ENCODE measurements at places on chromosomes 5 and 9.

GRCh38 chr9:14911046-14911445, 818 bp upstream of the FREM1 start:
- no peak for DNase-seq

DNA sequence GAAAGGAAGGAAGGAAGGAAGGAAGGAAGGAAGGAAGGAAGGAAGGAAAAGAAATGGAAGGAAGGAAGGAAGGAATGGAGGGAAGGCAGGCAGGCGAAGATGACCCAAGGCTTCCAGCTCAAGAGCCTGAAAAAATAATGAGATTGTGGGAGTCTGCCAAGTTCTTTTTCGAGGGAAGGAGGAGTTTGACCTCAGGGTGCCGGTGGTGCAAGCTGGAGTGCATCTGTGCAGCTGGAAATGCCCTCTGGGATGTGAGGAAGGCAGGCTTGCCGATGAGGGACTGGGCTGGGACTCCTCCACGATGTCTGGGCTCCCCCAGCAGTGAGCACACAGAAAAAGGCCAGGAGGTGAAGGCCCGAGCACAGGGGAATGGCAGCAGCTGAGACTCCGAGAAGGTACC, 154.9 kb upstream of the DAPK1 start:
- no peak for DNase-seq

DNA sequence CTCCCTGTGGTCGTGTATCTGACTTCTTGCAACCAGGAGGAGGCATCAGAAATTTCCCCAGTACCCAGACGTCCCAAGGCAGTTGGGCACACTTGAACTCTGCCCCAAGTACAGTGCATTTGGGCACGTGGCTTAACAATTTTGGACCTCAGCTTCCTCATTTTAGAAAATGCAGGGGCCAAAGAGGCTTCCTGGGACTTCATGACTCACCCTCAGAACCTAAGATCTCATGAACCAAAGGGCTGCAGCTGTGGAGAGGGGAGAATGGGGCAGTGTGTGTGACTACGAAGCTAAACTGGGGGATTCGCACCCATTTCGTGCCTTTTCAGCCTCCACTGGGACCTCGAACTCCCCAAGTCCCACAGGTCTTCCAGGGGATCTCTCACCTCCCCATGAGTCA, 59.2 kb downstream of the SYK start:
- no peak for DNase-seq

- no peak for DNase-seq
Observed at GRCh38 chr5:135173662-135174290, 139.7 kb upstream of the PITX1 start.

DNA sequence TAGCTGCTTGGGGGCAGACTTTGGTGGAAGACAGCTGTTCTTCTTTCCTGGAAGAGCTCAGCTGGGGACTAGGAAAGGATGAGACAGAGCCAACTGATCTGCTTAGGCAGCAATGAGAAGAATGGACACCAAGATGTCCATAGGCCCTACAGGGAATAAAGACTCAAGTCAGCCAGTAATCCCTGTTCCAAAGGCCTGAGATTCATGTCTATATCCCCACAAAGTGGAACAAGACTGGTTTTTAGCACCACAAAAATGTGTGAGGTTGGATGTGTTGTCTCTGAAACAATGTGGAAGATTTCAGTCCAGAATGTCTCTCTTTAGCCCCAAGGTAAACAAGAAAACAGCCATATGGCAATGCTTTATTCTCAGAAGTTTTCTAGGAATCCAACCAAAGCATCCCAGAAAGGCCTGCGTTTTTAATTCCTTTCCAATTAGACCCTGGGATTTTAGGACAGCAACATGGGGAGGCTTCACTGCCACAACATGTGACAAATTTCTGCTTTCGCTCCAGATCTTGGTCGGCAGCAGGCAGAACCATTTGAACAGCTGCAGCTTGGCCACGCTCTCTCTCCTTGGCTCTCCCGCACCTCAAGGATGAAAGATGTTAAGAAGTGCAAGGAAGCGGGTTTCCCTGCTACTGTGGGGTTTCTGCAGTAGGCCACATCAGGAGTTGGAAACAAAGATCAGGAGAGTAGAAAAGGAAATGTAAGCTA, 245.1 kb downstream of the FSTL4 start:
- no peak for DNase-seq

DNA sequence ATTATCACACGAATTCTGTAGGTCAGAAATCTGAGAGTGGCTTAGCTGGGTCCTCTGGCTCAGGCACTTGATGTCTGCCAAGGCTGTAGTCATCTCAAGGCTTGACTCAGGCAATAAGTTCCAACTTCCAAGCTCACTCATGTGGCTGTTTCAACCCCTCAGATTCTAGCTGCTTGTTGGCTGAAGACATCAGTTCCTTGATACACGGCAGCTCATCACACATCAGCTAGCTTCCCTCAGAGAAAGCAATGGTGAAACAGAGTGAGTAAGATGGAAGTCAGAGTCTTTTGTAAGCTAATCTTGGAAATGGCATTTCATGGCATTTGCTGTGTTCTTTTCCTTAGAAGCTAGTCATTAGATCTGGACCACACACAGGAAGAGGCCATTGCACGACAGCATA, 204.2 kb upstream of the PTGER4 start:
- no peak for DNase-seq

DNA sequence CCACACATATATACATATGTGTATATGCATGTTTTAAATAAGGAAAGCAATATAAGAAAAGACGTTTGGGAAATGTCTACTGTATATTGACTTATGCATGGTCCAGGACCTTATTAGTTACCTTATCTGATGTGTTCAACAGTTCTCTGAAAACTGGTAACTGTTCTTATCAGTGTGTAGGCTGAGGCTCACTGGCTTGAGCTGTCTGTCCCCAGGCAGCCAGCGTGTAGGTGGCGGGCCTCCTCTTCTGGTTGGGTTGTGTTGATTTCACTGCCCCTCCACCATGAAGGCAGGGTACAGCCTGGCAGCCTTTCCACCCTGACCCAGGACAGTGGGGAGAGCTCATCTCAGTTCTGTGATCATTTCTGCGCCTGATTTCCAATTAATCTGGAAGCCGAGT, 38.7 kb upstream of the SEMA4D start:
- peak; percentile 53 for DNase-seq

DNA sequence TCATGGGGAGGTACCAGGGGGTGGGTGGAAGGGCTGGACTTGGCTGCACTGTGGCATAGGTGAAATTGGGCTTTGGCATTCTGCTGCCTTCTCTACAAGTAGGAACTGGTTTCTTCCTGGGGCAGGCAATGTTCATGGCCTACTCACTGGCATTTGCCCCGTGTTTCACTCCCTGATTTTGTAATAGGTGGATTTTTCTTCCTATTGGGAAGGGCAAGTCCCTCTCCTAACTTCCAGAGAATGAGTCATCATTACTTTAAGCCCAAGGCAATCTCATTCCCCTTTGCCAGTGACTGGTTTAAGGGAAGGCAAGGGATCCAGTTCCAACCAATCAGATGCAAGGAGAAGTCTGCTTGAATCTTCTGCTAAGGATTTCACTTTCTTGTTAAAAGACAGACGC, 67.9 kb upstream of the ANKRD55 start:
- DNase-seq: no peak

DNA sequence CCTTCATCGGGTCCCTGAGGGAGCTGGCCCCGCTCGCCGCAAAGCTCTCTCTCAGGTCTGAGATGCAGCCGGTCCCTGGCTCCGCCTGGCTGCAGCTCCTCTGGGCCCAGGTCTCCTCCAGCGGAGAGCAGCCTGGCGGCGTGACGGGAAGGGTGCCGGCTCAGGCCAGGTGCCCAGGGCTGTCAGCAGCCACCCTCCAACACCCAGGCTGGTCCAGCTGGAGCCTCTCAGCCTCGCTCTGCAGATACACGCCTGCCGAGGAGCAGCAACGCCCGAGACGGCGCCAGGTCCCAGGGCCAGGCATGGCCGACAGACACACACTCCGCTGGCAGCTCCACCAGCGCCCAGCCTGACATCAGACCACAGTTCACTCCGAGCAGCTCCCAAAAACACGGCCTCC, 25.6 kb downstream of the FAM163B start:
- DNase-seq: no peak

DNA sequence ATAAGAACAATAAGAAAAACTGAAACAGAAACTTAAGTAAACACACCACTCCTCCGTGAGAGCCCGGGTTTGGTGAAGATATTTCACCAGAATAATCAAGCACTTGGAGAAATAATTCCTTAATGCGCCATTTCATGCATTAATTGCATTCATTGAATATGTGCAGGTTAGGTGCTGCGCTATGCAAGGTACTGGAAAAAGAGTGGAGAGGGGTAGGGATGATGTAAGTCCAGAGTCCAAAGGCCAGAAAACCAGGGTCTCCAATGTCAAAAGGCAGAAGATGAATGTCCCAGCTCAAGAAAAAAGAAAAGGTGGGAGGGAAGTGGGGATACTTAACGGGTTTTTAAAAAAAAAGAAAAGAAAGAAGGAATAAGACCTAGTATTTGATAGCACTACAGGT, 669 bp upstream of the ZFP37 start:
- no peak for DNase-seq

DNA sequence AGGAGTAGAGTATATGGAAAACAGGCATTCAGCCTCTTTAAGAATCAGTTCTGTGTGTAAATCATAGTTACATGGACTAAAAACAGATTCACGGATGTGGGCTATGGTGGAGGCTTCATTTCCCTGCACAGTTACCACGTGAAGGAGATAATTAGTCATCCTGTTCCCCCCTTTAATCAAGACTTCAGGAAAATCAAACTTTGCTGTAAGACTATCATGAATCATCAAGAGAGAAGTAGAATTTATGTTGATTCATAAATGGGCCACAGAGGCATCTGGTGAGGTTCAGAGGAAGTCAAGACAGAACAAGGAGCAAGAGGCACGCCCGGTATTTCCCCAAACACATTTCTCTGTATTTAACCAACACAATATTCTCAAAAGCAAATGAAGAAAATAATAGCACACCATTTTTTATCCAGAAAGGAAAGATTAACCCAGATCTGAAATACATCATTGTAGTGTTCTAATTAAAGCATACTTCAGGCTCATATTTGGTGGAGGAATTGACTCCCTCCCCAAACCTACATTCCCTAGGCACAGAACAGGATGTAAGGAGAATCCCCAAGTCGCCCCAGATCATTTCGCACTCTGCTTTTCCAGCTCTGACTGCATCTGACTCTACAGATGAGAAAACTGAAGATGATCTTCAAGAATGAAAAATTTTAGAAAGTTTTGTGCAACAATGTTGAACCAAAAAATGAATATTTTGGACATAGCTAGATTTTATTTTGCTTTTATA, 175.8 kb upstream of the GAS1 start:
- DNase-seq: peak; percentile 62

- DNase-seq: no peak
Observed at GRCh38 chr5:154690488-154690887, 64.7 kb upstream of the LARP1 start.

- DNase-seq: no peak
Observed at GRCh38 chr9:82152181-82152580, 163.6 kb downstream of the SPATA31D1 start.

DNA sequence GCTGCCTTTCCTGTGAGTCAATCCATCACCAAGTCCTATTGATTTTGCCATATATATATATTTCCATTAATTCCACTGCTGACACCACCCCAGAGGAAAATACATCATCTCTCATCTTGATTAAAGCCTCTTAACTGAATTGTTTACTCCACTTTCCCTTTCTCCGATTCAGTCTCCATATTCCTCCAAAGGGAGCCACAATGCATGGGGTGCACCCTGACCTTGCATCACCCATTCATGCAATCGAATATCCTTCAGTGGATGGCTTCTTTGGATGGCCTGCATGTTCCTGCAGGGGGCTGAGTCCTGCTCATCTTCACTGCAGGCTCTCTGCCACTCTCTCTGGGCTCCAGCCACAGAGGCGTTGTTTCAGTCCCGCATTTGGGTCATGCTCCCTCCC, 231.0 kb downstream of the SNX18 start:
- no peak for DNase-seq

DNA sequence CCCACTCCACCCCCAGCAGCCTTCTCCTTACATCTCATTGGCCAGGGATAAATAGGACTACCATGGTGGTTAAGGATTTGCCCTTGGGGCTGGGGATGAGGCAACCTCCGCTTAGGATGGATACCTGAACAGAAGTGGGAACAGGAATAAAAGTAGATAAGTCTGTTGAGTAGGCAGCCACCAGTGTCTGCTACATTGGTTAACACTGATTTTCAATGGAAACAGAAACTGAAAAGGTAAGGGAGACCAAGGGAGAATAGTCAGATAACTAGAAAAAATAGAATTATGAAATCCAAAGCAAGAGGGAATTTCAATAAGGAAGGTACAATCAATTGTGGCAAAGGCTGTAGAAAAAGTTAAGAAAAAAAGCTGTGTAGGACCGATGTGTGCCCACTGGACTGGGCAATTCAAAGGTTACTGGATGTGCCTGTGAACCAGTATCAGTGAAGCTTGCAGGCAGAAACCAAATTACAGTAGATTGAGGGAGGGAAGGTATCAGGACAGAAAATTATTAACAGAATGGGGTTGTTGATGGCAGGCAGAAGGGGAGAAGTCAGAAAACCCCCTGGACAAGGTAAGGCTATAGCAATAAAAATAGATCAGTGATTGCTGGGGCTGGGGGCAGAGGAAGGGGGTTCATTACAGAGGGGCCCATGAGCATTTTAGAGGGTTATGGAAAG, 48.7 kb downstream of the DNAJC21 start:
- DNase-seq: no peak

- no peak for DNase-seq
Observed at GRCh38 chr9:4262735-4263141, 37.1 kb downstream of the GLIS3 start.

- DNase-seq: no peak
Observed at GRCh38 chr9:26228273-26228672, 550.0 kb upstream of the TUSC1 start.

DNA sequence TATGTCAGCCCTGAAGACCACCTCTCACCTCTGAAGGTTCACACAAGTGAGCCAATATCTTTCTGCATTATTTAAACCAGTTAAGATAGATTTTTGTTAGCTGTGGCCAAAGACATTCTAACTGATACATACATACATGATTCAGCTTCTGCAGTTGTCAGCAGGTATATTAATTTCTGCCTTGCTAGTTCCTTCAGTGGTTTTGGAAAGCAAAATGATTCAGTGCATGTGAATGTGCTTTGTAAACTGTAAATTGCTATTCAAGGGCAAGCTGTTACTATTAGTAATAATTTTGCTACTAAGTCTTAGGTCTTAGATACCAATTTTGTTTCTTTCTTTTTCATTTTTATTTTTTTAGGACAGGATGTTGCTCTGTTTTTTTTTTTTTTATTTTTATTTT, 89.2 kb upstream of the ERBIN start:
- no peak for DNase-seq

All from activated CD4-positive, alpha-beta T cell treated with anti-CD3 and anti-CD28 coated beads, Interleukin-2, amount 50 U/mL, for 16 hours (primary cell).